ENCODE measurements at places on chromosomes 4 and X.

- no peak for DNase-seq
These were observed 1.2 kb downstream of the METAP1 start for GRCh38 chr4:98996765-98997068.

DNA sequence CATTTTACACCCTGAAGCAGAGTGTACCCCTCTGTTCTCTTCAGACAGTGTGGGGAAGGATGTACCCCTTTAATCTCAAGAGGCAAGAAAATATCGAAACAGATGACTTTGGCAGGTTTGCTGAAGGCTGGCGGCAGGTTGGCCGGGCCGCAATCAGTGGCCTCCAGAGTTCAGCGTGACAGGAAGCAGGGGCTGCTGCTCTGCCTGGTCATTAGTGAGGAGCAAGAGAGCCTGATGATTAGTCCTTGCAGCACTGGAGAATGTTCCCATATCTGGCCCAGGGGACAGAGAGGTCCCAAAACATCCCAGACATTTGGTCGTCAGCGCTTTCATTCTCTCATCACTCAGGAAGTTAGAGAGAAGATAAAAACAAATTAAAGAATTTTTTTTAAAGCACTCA, 352.8 kb downstream of the SPRY1 start:
- DNase-seq, result no peak

DNA sequence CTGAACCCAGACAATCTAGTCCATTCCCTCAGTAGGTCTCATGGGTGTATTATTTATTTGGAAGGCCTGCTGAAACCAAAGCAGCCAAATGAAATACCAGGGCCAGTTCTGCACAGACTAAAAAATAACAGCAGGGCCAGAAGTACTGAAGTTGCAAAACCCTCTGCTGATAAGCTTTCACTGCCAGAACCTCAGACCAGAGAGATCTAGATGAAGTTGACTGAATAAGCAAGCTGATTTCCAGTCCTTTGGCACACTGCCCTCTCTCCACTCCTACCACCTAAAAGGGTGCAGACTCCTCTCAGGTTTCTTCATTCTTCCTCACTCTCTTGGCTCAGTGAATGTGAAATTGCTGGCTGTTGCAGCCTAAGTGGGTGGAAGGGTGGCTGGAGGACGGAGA, 276.7 kb upstream of the KLF3 start:
- DNase-seq, result peak; percentile 0

DNA sequence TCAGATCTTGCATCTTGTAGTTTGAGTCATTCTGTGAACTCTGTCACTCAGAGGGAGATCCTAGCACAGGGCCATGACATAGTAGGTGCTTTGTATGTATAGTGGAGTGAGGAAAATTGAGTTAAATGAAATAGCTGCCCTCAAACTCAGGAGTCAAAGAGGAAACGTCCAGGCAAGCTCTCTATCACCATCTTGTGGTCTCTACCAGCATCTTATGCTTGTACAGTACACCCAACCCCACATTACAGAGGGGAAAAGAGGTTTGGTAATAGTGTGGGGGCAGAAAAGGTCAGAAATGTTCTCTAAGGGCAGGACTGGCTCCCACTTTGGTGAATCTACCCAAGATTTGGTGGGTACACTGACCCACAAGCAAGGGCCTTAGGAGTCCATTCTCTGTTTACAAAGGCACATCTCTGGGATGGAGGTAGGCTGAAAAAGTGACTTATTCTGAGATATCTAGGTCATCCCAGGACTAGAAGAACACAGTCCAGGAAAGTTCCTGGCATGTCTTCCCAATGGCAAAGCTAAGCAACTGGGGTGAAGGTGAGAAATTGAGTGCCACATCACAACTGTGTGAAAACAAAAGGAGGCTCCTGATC, 131.8 kb downstream of the OR13H1 start:
- no peak for DNase-seq

GRCh38 chr4:141977433-141977832, 341.1 kb downstream of the IL15 start:
- no peak for DNase-seq

- no peak for DNase-seq
These were observed 54.1 kb downstream of the C4orf51 start for GRCh38 chr4:145734031-145734430.

DNA sequence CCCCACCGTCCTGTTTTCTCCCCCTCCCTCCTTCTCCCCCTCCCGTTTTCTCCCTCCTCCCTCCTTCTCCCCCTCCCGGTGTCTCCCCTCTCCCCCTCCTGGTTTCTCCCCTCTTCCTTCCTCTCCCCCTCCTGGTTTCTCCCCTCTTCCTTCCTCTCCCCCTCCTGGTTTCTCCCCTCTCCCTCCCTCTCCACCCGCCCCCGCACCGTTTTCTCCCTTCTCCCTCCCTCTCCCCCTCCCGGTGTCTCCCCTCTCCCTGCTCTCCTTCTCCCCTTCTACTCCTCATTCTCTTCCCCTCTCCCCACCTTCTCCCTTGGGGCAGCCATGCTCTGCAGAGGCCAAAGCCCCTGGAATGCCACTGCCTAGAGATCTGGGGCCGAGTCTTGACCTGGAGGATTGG, 12.2 kb downstream of the SH3TC1 start:
- no peak for DNase-seq

DNA sequence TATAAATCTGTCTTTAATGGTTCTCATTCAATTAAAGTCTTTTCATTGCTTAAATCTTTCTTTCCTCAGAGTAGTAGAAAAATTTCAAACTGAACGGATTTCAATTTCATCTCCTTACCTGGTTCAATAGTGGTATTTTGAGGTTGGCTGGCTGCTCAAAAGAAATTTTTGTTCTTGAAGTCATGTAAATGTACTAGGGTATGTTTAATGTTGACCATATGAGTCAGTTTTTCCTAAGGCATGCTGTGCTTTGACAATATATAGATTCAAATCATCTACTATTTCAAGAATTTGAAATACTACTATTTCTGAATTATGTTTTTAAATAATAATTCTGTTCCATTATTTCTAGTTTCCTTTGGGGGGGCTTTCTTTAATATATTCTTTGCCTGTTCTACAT, 105.5 kb downstream of the PACRGL start:
- no peak for DNase-seq

DNA sequence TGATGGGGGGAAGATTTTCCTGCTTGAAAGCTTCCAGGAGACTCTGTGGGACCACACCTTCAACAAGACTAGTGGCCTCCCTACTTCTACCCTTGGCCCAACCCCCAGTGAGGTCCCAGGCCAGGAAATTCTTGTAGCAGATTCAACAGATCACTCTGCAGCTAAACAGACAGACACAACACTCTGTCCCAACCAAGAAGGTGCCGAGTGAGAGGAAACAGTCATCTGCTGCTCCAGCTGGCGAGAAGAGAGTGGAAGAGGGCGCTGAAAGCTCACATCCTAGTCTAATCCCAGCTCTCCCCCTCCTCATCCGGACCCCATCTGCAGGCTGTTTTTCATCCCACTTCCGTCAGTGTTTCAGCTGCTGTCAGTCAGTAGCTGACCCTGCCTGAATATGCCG, 63.4 kb downstream of the CHRDL1 start:
- no peak for DNase-seq

Data from NCI-H2171 (cell line).